ENCODE measurements at places on chromosomes 16 and 17.

- DNase-seq, result no peak
Observed at GRCh38 chr17:10812674-10813073, 8.8 kb upstream of the TMEM238L start.

DNA sequence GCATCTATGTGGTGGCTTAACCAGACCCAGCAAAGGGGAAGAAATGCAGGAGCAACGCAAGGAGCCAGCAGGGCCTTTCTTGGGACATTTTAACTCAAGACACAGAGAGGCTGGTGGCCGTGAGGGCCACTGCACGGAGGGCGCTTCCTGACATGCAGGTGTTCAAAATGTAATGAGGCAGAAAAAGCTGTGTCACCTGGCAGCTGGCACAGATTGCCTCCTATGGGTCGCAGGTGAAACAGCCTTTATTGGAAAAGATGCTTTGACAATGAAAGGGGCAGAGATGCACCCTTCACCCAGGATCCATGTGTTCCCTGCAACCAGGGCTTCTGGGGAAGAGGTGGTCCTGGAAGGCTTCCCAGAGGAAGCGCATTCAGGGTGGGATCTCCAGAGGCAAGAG is 219.3 kb downstream of the XYLT1 start:
- no peak for DNase-seq

DNA sequence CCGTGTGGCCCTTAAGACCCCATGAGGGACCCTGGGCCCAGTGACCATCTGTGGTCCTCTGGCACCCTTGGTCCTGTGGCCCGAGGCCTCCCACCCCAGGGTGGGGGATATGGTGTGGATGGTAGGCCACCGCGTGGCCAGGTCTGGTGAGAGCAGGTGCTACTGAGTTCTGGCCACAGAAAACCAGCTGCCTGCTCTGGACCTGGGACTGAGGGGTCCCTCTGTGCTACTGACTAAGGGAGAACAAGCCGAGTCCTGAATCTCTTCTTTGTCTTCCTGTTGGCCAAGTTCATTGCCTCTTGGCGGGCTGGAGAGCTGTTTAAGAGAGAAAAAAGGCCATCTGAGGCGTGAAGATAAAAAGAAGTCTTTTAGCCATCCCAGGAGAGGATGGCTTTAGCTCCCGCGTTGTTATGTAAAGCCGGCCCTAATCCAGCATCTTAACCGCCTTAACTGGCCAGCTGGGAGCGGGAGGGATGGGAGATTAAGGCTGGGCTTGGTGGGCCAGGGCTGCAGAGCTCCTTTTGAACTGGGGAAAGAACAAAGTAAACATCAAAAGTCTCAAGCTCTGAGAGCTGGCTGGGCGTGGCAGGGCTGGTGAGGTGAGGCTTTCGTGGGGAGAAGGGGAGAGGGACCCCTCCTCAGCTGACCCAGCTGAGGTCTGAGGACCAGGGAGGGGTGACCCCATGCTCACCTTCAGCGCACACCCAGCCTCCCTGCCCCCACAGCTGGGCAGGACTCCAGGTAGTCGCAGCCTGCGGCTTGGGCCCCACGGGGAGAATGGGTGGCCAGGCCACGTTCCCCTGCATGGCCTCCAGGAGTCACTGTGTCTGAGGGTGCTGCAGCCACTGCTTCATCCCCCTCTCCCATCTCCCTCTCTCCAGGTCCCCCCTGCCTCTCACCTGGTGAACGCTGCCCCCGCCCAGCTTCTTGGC is 62.4 kb downstream of the NKD1 start:
- no peak for DNase-seq

DNA sequence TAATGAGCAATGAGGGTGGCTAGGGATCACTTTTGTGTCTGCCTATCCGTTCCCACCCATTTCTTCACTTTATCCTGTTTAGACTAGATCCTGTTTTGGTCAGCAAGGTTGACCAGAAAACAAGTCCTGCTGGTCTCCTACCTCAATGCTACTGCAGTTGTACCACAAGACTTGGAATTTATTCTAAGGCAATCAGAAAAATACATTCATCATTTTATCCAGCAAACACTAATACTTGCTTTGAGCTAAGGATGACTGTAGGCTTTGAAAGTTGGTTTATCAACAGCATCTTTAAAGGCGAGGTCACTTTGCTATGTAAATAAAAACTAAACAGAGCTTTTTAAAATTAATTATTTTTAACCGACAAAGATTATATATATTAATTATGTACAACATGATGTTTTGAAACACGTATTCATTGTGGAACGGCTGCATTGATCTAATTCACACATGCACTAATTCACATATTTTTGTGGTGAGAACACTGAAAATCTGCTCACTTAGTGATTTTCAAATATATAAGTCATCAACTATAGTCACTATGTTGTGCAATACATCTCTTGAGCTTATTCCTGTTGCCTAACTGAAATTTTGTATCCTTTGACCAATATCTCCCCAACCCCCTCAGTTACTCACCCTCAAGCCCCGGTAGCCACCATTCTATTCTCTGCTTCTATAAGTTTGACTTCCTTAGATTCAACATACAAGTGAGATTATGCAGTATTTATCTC is 125.9 kb upstream of the HS3ST3A1 start:
- no peak for DNase-seq

DNA sequence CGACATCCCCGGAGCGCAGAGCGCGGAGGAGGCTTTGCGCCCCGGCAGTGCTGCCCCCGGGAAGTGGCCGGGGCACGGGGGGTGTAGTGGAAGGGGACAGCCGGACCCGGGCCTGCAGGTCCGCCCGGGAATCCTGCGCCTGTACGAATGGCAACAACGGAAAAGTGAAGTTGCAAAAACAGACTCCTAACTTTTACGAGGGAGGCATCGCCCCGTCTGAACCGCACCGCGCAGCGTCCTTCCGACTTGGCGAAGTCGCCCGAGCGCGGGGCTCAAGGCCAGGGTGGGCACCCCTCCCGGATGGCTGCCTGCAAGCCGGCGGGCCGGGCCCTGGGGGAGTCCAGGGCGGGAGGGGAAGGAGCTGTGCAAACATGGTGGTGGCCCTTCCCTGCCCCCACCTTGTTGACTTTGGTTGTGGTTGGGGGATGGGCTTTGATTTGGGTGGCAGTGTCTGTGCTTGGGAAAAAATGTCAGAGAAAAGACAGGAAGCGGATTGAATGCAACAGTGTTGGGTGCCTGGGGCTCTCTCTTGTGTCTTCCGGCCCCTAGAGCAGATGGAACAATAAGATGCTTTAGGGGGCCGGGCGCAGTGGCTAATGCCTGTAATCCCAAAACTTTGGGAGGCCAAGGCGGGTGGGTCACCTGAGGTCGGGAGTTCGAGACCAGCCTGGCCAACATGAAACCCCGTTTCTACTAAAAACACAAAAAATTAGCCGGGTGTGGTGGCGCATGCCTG is 675 bp downstream of the RNF213 start:
- DNase-seq, result no peak

GRCh38 chr16:81096715-81097208 is 567 bp upstream of the GCSH start:
- no peak for DNase-seq

DNA sequence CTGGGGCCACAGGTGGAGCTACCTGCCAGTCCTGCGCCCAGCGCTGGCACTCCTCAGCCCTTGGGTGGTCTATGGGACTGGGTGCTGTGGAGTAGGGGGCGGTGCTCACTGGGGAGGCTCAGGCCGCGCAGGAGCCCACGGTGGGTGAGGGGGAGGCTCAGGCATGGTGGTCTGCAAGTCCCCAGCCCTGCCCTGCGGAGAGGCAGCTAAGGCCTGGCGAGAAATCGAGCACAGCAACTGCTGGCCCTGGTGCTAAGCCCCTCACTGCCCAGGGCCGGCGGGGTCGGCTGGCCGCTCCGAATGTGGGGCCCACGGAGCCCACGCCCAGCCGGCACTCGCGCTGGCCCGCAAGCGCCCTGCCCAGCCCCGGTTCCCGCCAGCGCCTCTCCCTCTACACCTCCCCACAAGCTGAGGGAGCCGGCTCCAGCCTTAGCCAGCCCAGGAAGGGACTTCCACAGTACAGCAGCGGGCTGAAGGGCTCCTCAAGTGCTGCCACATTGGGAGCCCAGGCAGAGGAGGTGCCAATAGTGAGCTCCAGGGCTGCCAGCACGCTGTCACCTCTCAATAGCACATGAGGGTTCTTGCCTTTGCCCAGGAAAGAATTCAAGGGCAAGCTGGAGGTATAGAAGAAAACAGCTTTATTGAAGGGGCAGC is 11.0 kb upstream of the EEF2KMT start:
- DNase-seq, result no peak

GRCh38 chr16:5502467-5502869 is 404.9 kb upstream of the EEF2KMT start:
- DNase-seq, result no peak

DNA sequence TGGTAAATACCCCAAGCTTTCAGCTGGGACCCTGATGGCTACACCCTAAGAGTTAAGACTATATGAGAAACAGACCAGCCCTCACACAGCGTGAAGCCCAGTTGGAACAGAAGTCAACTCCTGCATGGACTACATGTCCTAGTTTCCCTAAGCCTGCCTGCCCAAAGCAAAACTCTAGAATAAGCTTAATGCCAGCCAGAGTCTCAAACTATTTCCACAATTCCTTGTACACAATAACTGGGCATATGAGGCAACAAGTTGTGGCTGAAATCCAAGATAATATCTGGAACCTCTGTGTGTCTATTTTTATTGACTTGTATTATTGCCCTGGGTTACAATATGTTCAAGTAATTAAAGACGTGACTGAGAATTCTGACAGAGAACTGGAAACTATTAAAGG is 19.4 kb downstream of the MYH10 start:
- DNase-seq, result no peak

GRCh38 chr16:13093661-13094060 is 192.3 kb downstream of the SHISA9 start:
- DNase-seq, result no peak

DNA sequence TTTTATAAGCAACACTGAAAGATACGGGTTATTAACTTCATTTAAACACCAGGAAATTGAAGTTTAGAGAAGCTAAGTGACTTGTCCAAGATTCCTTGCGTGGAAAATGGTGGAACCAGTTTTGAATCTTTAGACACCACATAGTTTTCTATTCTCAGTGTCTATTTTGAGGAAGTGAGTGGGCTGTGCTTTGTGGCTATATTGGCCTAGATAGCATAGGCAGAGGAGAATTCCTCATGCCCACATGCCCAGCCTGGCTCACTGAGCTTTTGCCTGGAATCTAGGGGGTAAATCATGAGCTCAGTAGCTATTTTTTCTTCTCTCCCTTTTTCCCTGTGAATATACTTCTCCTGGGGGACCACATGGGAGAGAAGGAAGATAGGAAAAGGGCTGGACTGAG is 431.3 kb downstream of the HS3ST3B1 start:
- no peak for DNase-seq

GRCh38 chr17:31357091-31357490 is 34.4 kb upstream of the RAB11FIP4 start:
- no peak for DNase-seq
